Activated CD4-positive, alpha-beta T cell treated with anti-CD3 and anti-CD28 coated beads for 36 hours (primary cell): ENCODE measurements at places on chromosomes 16 and 17. TPM values are rescaled to one million over a fixed set of nuclear protein-coding genes. Genes with fewer than 3 reads are reported as not detected.

The HCRT gene
- not detected for total RNA-seq

The MAP2K6 gene
- total RNA-seq, result 3.4 TPM

The ITGAE gene
- total RNA-seq, result 20.9 TPM

The CA5A gene
- not detected for total RNA-seq

The ZPBP2 gene
- total RNA-seq, result 0.34 TPM

The KRTAP4-5 gene
- total RNA-seq, result not detected

The IGSF6 gene
- 0.11 TPM for total RNA-seq

The C16orf92 gene
- not detected for total RNA-seq

- H3K36me3 ChIP-seq, result peaks cover 4% of the 10 kb centered on the region
- no peak for DNase-seq
- no peak overlapping the region for H3K27ac ChIP-seq
- H3K4me1 ChIP-seq, result peaks cover 32% of the 10 kb centered on the region
- no peaks in the 10 kb centered on the region for H3K27me3 ChIP-seq
Observed at GRCh38 chr16:57594531-57595031, 33.8 kb upstream of the ADGRG1 start.

- no peak overlapping the region for H3K27ac ChIP-seq
- no peaks in the 10 kb centered on the region for H3K27me3 ChIP-seq
- DNase-seq, result no peak
- H3K4me1 ChIP-seq, result peaks cover 1% of the 10 kb centered on the region
- H3K36me3 ChIP-seq, result no peaks in the 10 kb centered on the region
- no peak overlapping the region for H3K4me3 ChIP-seq
Observed at GRCh38 chr17:44905006-44906000, 6.1 kb upstream of the EFTUD2 start.

- no peak for DNase-seq
- no peaks in the 10 kb centered on the region for H3K36me3 ChIP-seq
- H3K27me3 ChIP-seq, result peaks cover 5% of the 10 kb centered on the region
- H3K4me3 ChIP-seq, result no peak overlapping the region
- no peak overlapping the region for H3K27ac ChIP-seq
Observed at GRCh38 chr16:74224828-74225612, 71.6 kb upstream of the PSMD7 start.

- peak overlapping the region; percentile 78 for H3K27ac ChIP-seq
- no peaks in the 10 kb centered on the region for H3K27me3 ChIP-seq
- DNase-seq, result peak; percentile 69
- H3K4me1 ChIP-seq, result peaks cover 75% of the 10 kb centered on the region
- peaks cover 91% of the 10 kb centered on the region for H3K36me3 ChIP-seq
Observed at GRCh38 chr16:27446721-27447120, 44.7 kb downstream of the IL21R start.

- DNase-seq, result peak; percentile 34
- H3K36me3 ChIP-seq, result no peaks in the 10 kb centered on the region
- H3K4me3 ChIP-seq, result no peak overlapping the region
- H3K27ac ChIP-seq, result no peak overlapping the region
- H3K27me3 ChIP-seq, result no peaks in the 10 kb centered on the region
Observed at GRCh38 chr17:79970576-79971068, 65.0 kb downstream of the TBC1D16 start.

GRCh38 chr17:38742411-38743308, 5.5 kb downstream of the PCGF2 start:
- H3K4me1 ChIP-seq, result peaks cover 9% of the 10 kb centered on the region
- no peak overlapping the region for H3K4me3 ChIP-seq
- H3K27ac ChIP-seq, result no peak overlapping the region
- H3K27me3 ChIP-seq, result peaks cover 13% of the 10 kb centered on the region
- no peaks in the 10 kb centered on the region for H3K36me3 ChIP-seq

DNA sequence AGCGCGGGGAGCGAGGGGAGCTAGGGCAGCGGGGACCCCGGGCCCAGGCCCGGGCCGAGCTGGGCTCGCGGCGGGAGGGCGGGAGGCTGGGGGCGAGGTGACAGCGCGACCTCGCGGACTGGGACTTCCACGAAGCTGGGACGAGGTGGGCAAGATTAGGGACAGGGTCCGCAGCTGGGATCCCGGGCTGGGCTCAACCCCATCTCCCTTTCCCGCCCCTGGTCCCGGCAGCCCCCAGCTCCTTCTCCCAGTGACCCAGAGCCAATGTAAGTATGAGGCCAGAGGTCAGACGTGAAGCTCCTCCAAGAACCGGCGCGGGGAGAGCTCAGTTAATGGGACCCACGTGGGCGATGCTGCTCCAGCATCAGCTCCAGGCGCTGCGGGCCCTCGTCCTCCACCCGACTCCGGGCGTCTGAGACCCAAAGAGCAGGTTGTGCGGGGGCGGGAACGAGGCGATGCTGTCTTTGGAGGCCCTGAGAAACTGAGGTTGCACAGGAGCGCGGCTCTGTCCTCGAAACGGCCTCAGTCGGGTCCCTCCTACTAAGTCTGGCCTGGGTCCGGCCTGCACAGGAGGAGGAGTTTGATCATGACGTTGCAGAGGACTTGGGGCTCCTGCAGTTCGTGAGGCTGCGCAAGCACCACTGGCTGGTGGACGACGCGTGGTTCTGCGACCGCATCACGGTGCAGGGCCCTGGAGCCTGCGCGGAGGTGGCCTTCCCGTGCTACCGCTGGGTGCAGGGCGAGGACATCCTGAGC, 585 bp downstream of the ALOX12 start:
- H3K27ac ChIP-seq, result no peak overlapping the region
- no peak for DNase-seq
- H3K4me3 ChIP-seq, result no peak overlapping the region
- peaks cover 24% of the 10 kb centered on the region for H3K36me3 ChIP-seq
- H3K4me1 ChIP-seq, result no peaks in the 10 kb centered on the region

GRCh38 chr17:27423651-27424050, 32.6 kb upstream of the KSR1 start:
- no peak for DNase-seq
- H3K4me1 ChIP-seq, result no peaks in the 10 kb centered on the region
- H3K36me3 ChIP-seq, result no peaks in the 10 kb centered on the region
- no peaks in the 10 kb centered on the region for H3K27me3 ChIP-seq
- H3K27ac ChIP-seq, result no peak overlapping the region
- no peak overlapping the region for H3K4me3 ChIP-seq

DNA sequence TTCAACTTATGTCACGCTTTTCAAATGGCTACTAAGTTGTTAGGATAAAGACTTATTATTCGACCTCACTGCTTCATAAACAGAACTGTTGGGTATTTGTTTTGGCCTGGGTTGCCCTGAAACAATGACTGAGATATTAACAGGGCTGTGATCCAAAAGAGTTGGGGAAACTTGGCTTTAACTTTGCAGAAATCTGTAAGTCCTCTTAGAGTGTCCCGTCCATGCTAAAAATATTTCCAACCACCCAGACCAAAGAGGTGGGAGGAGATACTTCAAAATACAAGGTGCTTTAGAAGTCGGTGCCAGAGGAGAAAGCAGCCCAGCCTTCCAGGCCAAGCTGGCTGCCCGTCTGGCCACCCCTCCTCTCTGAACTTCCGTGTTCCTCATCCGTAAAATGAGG, 16.1 kb upstream of the SPATA32 start:
- H3K36me3 ChIP-seq, result peaks cover 57% of the 10 kb centered on the region
- no peak for DNase-seq
- peaks cover 14% of the 10 kb centered on the region for H3K4me1 ChIP-seq
- no peaks in the 10 kb centered on the region for H3K27me3 ChIP-seq
- no peak overlapping the region for H3K27ac ChIP-seq

GRCh38 chr16:79363035-79363434, 237.5 kb downstream of the MAF start:
- no peaks in the 10 kb centered on the region for H3K36me3 ChIP-seq
- H3K4me1 ChIP-seq, result peaks cover 16% of the 10 kb centered on the region
- peaks cover 7% of the 10 kb centered on the region for H3K27me3 ChIP-seq
- H3K27ac ChIP-seq, result no peak overlapping the region
- DNase-seq, result peak; percentile 17

DNA sequence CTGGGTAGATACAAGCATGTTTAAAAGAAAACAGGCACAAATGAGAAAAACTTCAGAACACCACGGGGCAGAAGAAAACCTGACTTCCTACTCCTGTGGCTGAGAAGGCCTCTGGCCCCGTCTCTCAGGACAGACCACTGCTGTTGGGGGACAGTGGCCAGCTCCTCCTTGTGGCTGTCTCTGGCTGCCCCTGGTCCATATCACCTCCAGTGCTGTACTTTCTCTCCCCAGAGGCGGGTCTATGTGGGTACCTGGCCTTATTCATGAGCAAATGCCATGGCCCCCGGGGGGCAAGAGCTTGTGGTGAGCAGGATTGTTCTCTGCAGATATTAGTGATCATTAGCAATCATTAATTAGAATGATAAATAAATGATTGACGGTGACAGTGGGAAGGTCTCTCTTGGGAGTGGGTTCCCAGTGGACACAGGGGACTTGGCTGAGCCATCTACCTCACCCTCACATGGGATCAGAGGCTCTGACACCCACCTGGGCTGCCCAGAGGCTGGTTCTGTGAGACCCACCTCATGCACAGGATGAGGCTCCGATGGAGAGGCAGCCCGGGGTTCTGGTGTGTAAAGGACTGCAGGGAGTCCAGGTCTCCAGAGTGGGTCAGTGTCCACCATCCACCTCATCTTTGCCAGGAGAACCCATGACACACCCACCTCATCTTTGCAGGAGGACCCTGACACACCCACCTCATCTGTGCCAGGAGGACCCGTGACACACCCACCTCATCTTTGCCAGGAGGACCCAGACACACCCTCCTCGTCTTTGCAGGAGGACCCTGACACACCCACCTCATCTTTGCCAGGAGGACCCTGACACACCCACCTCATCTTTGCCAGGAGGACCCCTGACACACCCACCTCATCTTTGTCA, 30.6 kb upstream of the CBFA2T3 start:
- H3K4me3 ChIP-seq, result no peak overlapping the region
- H3K4me1 ChIP-seq, result no peaks in the 10 kb centered on the region

GRCh38 chr17:82490512-82491195, 28.9 kb upstream of the FOXK2 start:
- H3K4me1 ChIP-seq, result peaks cover 12% of the 10 kb centered on the region
- peak overlapping the region; percentile 35 for H3K27ac ChIP-seq
- no peaks in the 10 kb centered on the region for H3K27me3 ChIP-seq
- no peak overlapping the region for H3K4me3 ChIP-seq
- no peak for DNase-seq
- peaks cover 17% of the 10 kb centered on the region for H3K36me3 ChIP-seq
